ENCODE measurements at places on chromosomes 7 and 10.

DNA sequence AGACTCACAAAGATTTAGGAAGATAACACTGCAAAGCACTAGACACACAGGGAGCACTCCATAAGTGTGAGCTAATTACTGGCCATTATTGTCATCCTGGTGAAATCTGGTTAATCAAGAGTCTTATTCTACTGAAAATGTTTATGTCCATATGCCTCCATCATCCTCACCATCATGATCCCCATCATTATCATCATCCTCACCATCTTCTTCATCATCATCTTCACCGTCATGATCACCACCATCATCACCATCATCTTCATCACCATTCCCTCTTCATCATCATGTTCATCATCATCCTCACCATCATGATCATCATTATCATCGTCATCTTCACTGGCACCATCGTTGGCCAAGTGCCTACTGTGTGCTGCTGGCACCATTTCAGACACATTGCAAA, 76.3 kb upstream of the CARD11 start:
- DNase-seq, result no peak

DNA sequence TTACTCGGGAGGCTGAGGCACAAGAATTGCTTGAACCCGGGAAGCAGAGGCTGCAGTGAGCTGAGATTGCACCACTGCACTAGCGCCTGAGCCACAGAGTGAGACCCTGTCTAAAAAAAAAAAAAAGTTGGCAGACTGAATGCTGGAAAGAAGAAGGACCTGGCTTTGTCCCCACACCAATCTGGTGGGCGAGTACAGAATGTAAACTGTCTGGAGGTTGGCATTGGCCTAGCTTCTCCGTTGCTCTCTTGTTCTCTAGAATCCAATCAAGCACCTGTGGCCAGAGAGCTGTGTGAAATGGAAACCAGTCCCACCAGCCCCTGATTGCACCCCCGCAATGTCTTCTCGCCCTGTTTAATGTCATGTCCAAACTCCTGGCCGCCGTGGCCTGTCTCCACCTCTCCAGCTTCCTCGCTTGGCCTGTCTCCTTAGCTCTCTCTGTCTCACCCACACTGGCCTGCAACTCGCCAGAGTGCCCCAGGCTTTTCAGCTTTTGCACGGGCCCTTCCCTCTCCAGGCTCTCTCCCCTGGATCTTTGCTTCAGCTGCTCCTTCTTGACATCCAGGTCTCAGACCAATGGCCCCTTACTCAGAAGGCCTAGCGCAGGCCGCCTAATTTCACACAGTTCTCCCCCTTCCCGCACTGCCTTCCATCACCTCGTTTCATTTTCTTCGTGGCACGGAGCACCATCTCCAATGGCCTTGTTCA, 670 bp upstream of the AGK start:
- DNase-seq, result no peak

DNA sequence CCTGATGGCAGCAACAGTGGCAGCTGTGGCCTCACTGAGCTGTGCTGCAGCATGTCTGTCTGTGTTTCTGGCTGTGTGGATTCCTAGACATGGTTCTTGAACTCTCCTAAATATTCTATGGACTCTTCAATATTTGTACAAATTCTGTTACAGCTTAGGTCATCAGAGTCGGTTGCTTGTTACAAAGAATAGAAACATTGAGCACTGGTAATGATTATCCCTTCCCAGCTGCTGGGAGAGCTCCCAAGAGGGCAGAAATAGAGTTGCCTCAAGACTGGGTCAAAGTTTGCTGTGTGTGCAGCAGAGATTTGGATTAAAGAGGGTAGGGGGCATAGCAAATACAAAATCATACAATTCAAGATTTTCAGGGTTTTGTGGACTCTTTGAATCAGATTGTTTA, 337.1 kb upstream of the AKR1E2 start:
- DNase-seq, result no peak

DNA sequence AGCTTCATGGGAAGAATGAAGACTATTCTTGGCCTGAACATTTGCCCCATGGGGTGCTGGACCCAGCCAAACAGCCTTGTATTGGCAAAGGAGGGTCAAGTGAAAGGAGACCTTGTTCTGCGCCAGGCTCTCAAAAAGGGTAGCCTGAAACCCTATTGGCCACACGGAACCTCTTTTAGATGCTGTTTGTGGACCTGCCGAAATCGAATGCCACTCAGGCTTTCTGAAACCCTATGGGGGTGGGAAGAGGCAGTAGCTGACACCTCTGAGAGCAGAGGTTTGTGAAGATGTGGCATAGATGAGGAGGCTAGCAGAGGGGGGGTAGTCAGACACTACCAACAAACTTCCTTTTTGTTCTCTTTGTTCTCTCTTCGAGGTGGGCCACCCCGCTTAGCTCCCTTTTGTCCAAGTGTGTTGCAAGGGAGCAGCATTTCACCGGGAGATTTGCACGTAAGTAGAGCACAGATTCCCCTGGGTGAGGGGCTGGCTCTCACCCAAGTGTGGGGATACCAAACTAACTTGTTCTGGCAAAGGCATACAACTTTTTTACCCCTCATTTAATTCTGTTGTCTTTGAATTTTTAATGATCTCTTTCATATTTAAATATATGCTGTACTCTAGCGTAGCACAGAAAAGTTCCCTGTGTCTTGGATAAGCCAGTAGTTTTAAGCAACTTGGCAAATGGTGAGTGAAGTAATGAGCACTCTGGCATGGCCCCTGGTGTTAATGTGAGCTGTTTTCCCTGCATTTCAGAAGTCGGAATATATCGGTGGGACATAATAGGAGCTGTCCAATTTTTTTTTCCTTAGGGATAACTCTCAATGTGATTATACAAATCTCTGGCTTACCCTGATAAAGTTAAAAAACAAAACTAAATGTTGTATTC, 107.7 kb downstream of the SEPTIN7 start:
- DNase-seq, result no peak

GRCh38 chr10:22986771-22987542, 59.1 kb downstream of the ARMC3 start:
- DNase-seq, result no peak

- DNase-seq, result no peak
These were observed 121.6 kb upstream of the WDR11 start for GRCh38 chr10:120729547-120729946.

DNA sequence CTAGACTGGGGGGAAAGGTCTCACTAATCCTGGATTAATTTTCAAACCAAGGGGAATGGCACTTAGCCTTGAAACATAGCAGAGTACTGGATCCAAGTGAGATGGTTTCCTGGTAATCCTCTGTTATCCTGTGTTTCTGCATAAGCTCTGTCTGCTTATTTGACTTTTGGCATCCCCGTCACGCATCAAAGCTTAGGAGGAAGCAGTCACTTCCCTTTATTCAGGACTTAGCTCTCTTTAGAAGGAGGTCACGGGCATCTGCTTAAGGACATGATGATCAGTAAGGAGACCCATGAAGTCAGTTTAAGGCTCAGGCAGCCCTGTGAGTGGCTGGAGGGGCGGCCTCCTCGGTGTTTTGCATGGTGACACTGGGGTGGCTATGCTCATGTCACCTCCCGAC, 30.0 kb downstream of the TSPAN15 start:
- no peak for DNase-seq

DNA sequence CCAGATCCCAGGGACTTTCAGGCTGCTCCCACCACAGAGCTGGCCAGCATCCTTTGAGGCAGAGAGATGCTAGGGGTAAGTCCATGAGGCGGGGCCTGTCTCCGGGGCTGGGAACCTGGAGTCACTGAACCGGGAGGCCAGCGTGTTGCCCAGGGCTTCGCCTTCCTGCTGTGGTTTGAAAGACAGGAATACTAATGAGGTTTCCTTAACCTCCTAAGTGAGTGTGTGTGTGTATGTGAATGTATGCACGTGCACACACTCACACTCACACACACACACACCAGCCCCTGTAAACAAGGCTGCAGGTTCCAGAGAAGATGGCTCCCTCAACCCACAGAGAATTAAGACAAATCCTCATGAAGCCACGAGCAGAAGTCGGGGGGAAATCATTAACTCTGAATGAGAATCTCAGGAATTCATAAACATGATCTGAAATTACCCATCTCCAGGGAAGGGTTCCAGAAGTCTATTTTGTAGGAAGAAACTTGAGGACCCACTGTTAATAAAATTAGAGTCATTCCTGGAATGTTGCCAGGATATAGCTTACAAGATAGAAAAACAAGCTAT, 20.3 kb upstream of the PFKP start:
- DNase-seq, result no peak

GRCh38 chr7:37493123-37493522, 44.5 kb upstream of the ELMO1 start:
- DNase-seq, result no peak

- DNase-seq, result no peak
These were observed 43.5 kb downstream of the IDE start for GRCh38 chr10:92530421-92530820.

DNA sequence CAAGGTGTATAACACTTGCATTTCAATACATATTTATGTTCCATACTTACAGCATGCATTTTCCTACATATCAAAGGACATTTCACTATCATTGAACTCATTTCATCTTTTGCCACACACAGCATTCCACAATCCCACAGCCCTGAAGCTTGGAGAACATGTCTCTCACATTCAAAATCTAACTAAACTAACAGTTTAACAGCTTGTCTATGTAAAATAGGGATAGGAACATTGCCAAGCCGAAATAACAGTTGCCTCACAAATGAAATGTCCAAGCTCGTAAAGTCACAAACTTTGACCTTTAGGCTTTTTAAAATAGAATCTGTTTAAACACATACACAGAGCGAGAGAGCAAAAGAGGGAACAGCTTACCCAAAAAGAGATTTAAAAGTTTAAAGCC, 65.3 kb downstream of the HGF start:
- no peak for DNase-seq

DNA sequence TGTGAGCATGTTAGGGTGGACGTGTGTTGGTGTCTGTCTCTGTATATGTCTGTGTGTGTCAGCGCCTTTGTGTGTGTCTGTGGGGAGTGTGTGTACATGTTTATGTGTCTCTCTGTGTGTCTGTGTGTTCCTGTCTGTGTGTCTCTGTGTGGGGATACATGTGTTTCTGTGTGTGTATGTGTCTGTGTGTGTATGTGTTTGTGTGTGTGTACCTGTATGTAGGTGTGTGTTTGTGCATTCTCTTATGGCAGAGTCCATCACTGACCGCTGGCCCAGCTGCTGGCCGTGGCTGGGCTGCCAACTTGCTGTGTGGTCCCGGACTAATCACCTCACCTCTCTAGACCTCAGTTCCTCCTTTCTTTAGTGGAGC, 54.6 kb downstream of the PALD1 start:
- no peak for DNase-seq

- DNase-seq, result peak; percentile 12
These were observed 97.4 kb upstream of the PDCD4 start for GRCh38 chr10:110774069-110775019.

DNA sequence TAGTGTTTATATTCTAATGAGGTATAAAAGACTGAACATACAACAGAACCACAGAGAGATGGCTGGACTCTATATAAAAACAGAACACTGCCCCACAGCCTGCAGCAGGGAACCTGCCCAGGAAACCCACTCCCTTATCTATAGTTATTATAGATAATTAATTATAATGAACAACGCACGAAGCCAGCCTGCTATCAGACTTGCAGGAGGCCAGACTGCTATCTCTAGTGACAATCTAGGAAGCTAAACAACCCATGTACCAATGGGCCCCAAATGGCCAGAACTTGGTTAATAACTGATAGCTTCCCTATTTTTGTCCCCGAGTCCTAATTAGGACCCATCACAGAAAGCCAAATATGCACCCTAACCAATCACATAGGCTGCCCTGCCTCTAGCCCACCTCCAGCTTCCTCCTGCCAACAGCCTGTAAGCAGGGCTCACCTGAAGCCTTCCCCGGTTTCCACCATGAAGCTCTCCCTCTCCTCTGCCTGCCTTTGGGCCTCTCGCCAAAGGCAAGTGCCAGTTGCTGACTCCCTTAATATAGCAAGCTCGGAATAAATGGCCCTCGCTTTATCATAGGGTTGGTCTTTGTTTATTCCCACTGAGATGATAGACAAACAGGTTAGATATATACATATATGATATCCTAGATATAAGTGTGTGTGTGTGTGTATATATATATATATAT, 74.5 kb downstream of the SYPL1 start:
- DNase-seq, result no peak

DNA sequence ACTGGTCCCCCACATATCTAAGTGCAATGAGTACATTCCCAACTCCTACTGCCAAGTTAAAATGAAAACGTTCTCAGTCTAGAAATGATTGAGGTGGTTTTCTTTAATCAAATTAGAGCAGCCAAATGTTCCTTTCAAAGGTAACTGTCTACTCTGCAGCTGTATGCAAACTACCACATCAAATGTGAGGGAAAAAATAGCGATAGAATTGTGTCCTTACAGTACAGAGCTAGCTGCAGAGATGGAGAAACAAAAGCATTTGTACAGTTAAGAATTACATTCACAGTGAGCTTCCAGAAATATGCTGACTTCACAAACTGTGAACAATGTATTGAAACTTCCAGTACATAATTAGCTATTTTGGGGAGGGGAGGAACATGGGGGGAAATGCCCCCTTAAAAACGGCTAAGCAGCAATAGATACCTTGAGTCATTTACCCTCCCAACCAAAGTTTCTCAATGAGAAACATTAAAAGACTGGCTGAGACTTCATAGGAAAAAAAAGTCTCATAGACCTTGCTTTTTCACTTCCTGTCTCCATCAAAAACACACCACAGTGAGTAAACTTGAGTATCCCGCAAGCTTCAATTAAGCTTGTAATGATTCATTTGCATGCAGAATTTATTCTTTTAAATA, 22.9 kb downstream of the CDK6 start:
- no peak for DNase-seq

DNA sequence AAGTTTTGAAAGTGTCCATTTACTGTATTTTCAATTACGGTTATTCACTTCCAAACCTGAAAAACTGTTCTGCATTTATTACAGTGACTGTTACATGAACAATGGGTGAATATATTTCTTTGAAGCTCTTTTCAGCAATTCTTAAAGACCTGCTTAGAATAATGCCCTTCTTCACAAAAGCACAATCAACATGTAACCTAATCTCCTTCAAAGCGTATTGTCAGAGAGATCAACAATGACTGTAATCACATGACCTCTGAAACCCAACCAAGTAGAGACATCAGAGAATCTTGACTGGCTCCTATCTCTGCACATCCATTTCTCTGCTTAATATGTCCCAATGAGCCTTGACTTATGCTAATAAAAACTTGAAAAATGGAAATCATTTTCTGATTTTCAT, 126.7 kb downstream of the NRCAM start:
- no peak for DNase-seq

DNA sequence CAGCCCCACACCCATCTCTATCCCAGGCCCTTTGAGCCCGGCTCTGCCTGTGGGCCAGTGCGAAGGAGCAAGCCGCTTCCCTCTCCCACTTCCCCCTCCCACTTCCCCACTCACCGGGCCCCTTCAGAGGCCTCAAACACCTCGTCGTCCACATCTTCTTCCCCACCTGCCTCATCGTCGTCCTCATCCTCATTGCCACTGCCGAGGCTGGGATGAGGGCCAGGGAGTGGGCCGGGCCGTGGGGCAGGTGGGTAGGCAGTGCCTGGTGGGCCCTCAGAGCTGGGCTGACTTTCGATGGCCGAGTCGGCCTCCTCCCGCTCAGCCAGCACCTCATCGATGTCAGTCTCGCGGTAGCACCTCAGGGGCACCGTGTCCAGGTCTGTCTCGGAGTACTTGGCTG, 3.8 kb downstream of the PSD start:
- DNase-seq, result no peak
